ENCODE measurements at places on chromosomes 1 and 21.

- DNase-seq = no peak
These were observed 247.4 kb downstream of the MATN1 start for GRCh38 chr1:30475966-30476365.

DNA sequence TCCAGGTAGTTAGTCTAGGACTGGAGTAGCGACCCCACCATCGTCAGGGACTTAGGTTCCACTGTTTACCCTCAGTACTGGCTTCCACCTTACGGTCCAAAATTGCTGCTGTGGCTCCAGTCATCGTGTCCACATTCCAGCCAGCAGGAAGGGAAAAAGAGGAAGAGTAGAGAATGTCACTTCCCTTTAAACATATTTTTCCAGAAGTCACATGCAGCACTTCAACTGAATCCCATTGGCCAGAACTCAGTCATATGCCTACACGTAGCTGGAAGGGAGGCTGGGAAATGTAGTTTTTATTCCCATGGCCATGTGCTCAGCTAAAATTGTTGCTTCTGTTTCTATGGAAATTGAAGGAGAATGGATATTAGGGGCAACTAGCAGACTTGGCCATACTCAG is 84.1 kb upstream of the SELENON start:
- no peak for DNase-seq

DNA sequence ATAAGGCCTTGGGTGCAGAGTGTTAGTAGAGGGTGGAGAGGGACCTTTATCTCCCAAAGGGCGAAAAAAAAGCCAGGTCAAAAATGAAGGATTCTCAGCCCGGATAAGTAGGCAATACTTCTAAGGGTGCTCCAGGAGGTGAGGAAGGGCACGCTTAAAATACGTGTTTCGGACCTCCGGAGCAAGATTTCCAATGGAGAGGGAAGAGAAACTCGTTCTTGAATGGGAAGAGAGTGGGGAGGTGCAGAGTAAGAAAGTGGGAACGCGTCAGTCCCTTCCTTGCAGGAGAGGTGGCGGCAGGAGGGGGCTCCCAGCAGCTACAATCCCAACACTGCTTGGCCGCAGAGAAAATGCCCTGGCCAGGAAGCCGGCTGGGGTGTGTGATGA is 581 bp downstream of the EFCAB14 start:
- no peak for DNase-seq

GRCh38 chr1:169877800-169878491 is 15.8 kb downstream of the SCYL3 start:
- DNase-seq = no peak

DNA sequence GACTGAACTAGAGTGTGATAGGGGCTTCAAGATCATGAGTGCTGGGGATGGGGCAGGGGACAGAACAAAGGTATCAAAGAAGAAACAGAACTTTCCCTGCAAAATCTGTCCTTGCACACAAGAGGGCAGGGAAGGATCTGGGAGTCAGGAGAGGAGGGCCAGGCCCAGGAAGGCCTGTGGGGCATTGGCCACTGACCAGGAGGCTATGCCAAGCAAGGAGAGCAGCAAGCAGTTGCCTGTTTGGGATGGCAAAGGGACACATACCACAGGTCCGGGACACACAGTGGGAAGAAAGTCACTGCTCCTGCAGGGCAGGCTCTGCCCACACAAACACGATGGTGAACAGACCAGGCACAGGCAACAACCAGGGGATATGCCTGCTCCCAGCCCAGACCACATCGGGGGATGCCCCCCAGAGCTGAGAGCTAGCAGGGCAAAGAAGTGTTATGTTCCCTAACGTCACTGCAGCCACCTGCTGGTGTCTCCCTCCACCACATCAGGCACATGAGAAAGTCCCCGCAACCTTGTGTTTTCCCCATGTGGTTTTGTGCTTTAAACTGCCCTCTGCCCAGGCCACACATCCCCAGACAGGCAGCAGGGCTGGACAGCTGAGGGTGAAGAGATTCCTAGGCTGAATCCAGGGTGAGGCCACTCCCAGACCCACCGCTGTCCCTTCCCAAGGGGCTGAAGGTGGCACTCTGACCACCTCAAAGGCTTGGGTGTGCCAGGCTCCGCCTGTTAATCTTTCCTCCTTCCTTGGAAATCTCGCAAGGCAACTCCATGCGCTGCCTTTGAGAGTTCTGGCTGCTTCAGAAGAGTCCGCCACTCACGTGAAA is 53.6 kb downstream of the KIF21B start:
- DNase-seq = no peak

GRCh38 chr21:44255511-44255981 is 6.2 kb downstream of the DNMT3L start:
- DNase-seq = no peak

GRCh38 chr1:247496581-247497285 is 38.8 kb upstream of the OR2B11 start:
- DNase-seq = no peak

DNA sequence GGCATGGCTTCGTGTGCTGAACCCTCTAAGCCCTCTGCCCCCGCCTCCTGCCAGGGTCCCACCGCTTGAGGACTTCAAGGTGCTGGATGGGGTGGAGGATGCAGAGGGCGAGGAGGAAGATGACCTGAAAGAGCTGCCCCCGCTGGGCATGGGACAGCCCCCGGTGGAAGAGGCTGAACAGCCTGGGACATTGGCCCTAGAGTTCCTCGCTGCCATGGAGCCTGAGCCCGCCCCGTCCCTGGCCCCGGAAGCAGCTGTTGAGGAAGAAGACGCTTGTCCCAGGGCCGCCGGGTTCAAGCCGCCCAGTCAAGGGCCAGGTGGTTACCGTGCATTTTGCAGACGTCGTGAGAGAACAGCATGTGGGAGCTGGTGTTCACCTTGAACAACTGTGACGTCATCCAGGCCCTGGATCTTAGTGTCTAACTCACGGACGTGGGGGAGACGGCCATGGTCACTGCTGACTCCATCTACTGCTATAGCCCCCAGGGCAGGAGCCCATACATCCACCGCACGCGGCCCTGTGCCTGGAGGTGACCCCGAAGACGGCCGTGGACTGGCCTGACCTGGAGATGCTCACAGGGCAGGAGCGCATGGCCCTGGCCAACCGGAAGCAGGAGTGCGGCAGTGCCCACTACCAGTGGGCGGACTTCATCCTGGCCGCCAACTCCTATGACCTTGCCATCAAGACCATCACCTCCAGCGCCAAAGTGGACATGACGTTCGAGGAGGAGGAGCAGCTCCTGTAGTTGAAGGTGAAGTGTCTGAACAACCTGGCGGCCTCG is 90.1 kb downstream of the PPP1R12B start:
- DNase-seq = no peak

- DNase-seq = no peak
These were observed 111.6 kb upstream of the ERRFI1 start for GRCh38 chr1:8137481-8138244.

GRCh38 chr1:119286587-119287181 is 81.9 kb upstream of the HAO2 start:
- DNase-seq = peak; percentile 69

- DNase-seq = no peak
These were observed 131.4 kb upstream of the F3 start for GRCh38 chr1:94672934-94673333.

- no peak for DNase-seq
These were observed 9.2 kb downstream of the CLDN8 start for GRCh38 chr21:30206551-30207251.

Measured in NCI-H510A treated with DMSO at 0.1 percent for 48 hours (cell line).